ENCODE measurements at places on chromosomes 3 and 15.

- DNase-seq: peak; percentile 77
Observed at GRCh38 chr3:17639765-17640164, 102.7 kb downstream of the TBC1D5 start.

- DNase-seq: peak; percentile 70
Observed at GRCh38 chr3:112682361-112682760, 41.4 kb upstream of the CCDC80 start.

DNA sequence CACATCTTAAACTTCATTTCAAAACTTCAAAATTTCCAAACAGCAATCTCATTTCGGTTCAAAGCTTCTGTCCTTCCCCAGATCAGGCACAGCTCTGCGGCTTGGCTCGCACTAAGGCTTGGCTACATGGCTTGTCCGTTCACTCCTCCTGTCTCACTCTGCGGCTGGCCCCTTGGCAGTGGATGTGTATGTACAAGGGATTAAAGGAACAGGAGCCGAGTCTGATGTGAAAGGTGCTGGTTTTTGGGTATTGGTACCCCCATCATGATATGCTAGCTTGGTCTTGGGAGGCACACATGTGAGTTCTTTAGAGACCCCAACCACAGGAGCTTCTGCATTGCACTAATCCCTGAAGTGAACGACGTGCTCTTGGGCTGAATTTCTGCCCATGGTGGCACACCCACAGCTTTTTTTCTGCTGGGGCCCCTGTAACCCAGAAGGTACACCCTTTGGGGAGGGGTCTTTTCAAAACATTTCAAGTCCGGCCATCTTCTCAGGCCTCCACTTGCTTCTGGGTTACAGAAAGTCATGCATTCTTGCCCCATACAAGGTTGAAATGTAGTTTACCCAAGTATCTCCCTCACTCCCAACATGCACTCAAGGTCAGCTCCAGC lies 12.6 kb downstream of the TM6SF1 start:
- DNase-seq: no peak

DNA sequence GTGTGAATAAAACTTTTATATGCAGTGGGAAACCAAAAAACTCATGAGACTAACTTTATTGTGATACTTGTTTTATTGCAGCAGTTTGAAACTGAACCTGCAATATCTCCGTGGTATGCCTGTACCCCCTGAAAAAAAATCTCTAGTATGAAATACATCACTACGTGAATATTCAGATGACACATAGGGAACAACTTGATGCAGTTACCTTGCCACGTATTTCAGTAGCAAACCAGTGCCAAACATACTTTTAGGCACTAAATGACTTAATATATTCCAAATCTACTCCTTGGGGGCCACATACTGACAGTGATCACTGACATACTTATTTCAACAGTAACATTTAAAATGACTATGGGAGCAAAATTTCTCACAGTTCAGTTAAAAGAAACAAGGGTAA lies 13.8 kb downstream of the CRBN start:
- no peak for DNase-seq

- DNase-seq: peak; percentile 82
Observed at GRCh38 chr3:16300307-16300706, 35.3 kb downstream of the OXNAD1 start.

DNA sequence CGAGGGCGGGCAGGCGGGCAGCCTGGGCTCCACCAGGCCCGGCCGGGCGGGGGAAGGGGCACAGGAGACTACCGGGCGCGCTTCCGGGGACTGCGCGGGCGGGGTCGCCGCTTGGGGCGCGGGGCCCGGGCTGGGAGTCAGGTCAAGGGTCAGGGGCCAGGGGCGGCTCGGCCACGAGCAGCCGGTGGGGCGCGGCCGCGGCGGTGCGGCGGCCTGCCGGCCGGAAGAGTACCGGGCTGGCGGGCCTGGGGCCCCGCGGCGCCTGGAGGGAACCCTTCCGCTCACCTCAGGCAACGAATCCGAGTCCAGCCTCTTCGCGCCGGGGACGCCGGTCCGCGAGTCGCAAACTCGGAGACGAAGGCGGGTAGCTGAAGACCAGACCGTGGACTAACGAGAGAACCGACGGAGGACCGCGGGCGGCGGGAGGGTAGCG lies 225 bp downstream of the RHOA start:
- DNase-seq: no peak

- DNase-seq: no peak
Observed at GRCh38 chr15:48556159-48556897, 89.2 kb downstream of the FBN1 start.

- no peak for DNase-seq
Observed at GRCh38 chr3:141087076-141087777, 36.1 kb downstream of the SPSB4 start.

DNA sequence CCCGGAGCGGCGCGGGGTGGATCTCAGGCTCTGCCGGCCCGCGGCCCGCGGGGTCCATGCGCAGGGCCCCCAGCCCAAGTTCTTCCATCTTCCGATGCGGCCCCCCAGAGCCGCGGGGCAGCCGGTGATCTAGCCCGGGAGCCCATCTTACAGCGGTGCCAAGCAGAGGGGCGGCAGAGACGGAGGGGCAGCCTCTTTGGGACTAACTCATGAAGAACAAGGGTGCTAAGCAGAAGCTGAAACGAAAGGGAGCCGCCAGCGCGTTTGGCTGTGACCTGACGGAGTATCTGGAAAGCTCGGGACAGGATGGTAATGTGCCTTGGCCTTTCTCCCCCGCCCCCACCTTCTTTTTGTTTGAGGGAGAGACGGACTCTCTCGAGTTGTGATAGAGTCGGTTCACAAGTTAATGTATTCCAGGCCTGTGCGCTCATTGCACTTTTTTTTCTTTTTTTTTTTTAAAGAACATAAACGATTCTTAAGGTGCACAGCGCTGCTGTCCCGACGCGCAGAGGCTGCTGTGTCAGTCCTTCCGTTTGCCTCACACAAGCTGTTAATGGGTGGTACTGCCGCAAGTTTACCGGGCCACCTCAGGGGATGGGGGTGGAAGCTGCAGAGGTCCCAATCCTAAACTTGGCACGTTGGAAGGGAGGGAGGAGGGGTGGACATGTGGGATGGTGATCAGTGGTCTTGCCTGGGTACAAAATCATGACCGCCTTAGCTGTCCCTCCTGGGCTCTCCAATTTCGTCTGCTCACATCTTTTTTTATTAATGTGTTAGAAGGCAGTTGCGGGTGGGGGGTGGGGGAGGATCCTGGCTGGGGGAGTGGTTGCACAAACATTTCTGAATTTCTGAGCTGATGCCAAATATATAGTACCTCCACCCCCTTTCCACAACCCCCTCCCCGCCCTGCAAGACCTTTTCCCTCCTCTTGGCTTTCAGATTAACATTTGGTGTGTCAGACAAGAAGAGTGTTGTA lies 801 bp downstream of the ARHGAP31 start:
- peak; percentile 59 for DNase-seq

GRCh38 chr3:156614642-156615511 lies 59.5 kb upstream of the TIPARP start:
- peak; percentile 84 for DNase-seq

DNA sequence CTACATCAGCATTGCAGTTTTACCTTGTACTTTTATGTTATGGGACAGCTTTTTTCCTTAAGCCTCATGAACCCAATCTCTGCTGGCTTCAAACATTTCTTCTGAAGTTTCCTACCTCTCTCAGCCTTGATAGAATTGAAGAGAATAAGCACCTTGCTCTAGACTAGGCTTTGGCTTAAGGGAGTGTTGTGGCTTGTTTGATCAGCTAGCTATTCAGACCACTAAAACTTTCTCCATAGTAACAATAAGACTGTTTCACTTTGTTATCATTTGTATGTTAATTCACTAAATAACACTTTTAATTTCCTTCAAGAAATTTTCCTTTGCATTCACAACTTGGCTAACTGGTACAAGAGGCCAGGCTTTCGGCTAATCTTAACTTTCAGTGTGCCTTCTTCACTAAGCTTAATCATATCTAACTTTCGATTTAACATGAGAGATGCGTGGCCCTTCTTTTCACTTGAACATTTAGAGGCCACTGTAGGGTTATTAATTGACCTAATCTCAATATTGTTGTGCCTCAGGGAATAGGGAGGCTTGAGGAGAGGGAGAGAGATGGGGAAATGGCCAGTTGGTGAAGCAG lies 8.1 kb upstream of the TIGIT start:
- DNase-seq: no peak

- DNase-seq: no peak
Observed at GRCh38 chr3:28042707-28043106, 198.7 kb upstream of the CMC1 start.

DNA sequence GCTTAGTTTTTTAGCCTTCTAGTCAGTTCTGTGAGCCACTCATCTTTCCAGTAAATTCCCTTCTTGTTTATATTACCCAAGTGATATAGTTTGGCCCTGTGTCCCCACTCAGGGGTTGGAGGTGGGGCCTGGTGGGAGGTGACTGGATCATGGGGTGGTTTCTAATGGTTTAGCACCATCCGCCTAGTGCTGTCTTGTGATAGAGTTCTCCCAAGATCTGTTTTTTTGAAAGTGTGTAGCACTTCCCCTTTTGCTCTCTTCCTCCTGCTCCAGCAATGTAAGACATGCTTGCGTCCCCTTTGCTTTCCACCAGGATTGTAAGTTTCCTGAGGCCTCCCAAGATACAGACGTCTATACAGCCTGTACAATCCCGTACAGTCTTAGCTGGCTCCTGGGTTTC lies 53.7 kb upstream of the INO80 start:
- DNase-seq: no peak

DNA sequence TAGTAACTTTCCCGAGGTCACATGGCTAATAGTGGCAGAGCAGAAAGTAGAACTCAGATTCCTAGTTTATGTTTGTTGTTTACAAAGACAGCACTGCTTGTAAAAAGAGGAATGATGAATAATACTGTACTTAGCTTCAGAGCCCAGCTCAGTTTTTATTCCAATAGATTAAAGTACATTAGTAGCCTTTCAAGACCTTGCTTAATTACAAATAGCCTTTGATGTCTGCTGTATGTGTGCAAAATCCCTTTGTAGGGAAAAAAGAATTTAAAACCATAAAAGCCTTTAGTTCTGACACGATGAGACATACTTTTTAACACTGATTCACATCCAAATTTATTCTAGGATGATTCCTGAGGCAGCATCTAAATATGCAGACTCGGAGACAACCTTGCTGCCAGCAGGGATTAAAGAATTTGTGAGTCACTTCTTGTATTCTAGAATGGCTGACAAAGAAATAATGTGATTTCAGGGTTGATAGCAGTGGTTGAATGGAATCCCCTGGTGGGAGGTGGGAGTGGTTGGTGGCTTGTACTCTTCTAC lies 324.2 kb upstream of the TGFBR2 start:
- DNase-seq: peak; percentile 93

GRCh38 chr15:62558640-62559380 lies 393.7 kb upstream of the C2CD4B start:
- no peak for DNase-seq

GRCh38 chr3:107705046-107705445 lies 182.3 kb downstream of the BBX start:
- no peak for DNase-seq

- DNase-seq: no peak
Observed at GRCh38 chr3:102573483-102574028, 138.7 kb downstream of the ZPLD1 start.

GRCh38 chr3:190169877-190170276 lies 49.2 kb upstream of the P3H2 start:
- no peak for DNase-seq

- DNase-seq: peak; percentile 18
Observed at GRCh38 chr3:64163019-64163754, 62.1 kb downstream of the PRICKLE2 start.

DNA sequence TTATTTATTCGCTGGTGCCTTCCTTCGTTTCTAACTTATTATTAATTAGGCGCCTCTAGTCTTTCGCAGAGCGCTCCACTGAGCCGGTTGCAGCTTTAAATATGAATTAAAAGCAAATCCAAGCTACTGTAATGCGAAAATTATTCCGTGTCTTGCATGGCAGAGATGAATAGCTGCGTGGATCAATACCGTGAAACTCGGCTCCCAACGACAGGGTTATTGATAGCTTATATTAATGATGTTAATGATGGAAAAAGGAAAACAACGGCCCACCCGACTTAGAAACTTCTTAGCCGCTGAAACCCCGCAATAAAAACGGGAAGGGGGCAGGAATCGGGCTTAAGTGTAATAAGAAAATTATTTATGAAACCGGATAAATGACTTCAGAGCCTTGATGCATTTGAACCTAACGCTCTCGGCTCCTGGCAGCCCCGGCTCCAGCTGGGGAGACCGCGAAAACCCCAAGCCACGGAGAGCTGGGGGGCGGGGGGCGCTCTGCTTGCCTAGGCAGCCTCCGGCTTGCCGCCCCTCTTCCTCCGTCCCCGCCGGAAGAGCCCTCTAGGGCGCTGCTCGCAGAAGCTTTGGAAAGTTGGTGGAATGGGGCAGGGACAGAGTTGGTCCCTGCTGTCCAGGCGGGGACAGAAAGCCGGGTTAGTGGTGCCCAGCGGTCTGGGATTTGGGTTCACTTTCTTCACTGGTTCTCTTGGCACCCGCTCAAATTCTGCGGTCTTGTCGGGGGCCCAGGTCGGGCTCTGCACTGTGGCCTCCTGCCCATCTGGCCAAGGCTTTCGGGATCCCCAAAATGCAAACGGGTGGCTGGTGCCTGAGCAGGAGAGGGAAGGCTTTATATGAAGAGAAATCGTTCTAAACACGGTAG lies 7.7 kb upstream of the ONECUT1 start:
- DNase-seq: no peak

GRCh38 chr3:23785097-23785645 lies 20.6 kb upstream of the UBE2E1 start:
- no peak for DNase-seq

- DNase-seq: no peak
Observed at GRCh38 chr3:34983631-34984030, 655.7 kb upstream of the ARPP21 start.

GRCh38 chr15:40372981-40373380 lies 9.5 kb upstream of the KNSTRN start:
- no peak for DNase-seq

GRCh38 chr15:60656885-60657284 lies 177.9 kb upstream of the ICE2 start:
- DNase-seq: no peak

- DNase-seq: peak; percentile 51
Observed at GRCh38 chr3:138440121-138440521, 5.7 kb downstream of the ESYT3 start.

DNA sequence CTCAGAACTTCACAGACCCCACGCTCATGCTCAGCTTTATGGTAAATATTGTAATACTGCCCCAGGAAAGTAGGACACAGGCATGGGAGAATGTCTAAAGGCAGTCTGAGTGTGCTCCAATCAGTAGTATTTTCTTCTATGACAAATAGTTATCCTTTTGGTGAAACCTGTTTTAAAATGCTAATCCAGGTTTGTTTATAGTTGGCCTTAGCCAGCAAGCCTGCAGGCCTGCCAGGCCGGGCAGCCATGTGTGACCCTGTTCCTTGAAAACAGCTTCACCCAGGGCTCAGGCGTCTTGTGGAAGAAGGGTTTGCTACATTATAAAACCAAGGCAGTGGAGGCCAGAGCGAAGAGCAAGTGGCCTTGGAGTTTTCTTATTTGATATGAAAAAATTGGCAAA lies 104.7 kb downstream of the SEMA6D start:
- DNase-seq: peak; percentile 55

Data from kidney tubule cell (primary cell).